ENCODE measurements at places on chromosomes 7 and 10.

DNA sequence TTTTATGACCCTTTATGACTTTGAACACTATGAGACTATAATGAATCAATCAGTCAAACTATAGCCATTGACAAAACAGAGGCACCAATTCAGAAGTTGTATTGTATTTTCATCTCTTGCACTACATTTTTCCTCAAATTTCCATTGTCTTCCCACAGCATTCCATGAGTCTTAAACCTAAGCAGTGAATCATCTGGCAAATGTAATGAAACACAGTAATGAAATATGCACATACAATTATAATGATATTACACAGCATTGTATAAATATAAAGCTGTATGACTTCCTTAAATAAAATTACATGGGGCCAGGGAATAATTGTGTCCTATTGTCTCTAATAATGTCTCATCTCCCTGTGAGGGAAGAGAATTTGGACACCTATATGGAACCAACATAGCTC is 45.0 kb downstream of the VWDE start:
- DNase-seq: peak; percentile 45

GRCh38 chr10:16570731-16571130 is 49.1 kb upstream of the C1QL3 start:
- no peak for DNase-seq

- no peak for DNase-seq
These were observed 65.9 kb upstream of the A1CF start for GRCh38 chr10:50951365-50951764.

DNA sequence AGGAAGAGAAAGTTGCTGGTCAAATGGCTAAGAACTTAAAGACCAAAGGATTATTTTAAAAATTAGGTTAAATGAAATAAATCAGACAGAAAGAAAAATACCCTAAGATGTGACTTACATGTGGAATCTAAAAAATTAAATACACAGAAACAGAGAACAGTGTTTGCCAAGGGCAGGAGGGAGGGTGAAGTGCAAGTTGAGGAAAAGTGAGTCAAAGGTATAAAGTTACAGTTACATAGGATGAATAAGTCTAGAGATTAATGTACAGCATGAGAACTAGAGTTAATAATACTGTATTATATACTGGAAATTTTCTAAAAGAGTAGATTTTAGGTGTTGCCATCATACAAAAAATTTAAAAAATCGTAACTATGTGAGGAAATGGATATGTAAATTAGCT is 146.3 kb downstream of the MDFIC start:
- DNase-seq: no peak

DNA sequence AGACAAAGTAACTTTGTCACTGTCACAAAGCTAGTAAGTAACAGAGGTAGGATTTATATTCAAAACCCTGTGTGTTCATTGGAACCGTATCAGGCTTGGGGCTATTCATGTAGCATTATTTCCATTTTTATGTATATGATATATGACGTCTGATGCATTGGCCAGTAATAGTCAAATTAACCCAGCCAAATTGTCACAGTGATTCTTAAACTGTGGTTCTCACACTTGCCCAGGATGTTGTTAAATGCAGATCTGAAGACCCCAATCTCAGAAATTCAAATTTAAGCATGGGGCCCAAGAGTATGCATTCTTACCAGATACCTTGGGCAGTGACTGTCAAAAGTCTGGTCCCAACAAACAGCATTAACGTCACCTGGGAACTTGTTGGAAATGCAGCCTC is 63.9 kb downstream of the C1GALT1 start:
- no peak for DNase-seq

Measured in ELR (cell line).